ENCODE measurements at places on chromosomes 1 and 21. TPM values are rescaled to one million over a fixed set of nuclear protein-coding genes. Genes with fewer than 3 reads are reported as not detected.
A peak's percentile ranks its signal among the peaks of the same experiment; 100 is the strongest.

- DNase-seq: no peak
Measured at GRCh38 chr21:38956856-38957571, 151.3 kb downstream of the ETS2 start.

- no peak for DNase-seq
Measured at GRCh38 chr1:29029667-29030066, 94.0 kb downstream of the TMEM200B start.

DNA sequence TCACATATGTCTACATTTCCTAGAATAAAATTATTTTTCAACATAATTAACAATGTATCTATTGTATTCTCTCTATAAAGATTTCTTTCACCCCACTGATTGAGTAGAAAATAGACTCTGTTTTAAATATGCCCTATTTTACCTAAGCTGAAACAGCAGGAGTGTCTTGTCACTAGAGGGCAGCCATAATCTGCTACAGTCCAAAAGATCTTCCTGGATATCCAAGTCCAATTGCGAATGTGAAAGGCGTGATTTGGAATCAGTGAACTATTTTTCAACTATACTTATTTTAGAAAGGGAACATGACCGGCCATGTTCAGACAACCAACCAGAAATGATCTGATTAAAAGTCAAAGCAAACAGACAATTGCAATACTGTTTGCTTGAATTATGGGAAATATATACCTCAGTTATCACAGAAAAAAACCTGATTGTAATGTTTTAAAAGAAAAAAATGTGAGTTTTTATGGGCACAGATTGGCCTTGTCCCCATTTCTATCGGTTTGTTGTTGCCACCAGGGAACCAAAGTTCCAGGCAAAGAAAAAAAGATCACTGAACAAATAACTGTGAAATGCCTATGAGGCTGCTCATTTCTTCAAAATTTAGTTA lies 1211.0 kb upstream of the ADGRL4 start:
- DNase-seq: peak; percentile 11

GRCh38 chr1:66048011-66048410 lies 255.3 kb downstream of the PDE4B start:
- no peak for DNase-seq

GRCh38 chr1:25541425-25541824 lies 2.0 kb upstream of the LDLRAP1 start:
- DNase-seq: no peak

DNA sequence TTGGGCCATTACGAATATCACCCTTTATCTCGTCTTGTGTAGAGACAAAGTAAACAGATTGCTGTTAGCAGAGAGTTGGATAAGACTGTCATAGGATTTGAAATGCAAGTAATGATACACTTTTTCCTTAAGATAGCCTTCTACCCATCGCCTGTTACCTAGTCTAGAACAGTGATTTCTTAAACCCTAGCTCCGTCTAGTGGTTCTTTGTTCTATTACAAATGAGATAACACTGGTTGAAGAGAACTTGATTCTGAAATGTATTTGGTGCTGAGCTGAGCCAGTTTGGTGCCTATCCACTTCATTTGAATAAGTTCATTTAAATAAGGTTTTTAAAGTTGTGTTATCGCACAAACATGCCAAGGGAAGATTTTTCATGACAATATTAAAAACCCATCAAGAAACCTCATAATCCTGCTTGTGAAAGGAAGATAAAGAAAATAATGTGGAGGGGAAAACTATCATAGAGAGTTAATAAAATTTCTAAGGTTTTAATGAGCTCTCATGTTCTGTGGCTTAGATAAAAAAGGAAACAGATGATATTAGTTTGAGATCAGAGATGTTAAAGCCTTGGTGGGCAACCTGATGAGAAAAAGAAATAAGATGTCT lies 1.5 kb upstream of the KCNH1 start:
- peak; percentile 34 for DNase-seq

The CFHR2 gene
- total RNA-seq: not detected

The TPTE gene
- 5.9 TPM for total RNA-seq

Data from Daoy (cell line).